ENCODE measurements at places on chromosomes 13 and 19.

DNA sequence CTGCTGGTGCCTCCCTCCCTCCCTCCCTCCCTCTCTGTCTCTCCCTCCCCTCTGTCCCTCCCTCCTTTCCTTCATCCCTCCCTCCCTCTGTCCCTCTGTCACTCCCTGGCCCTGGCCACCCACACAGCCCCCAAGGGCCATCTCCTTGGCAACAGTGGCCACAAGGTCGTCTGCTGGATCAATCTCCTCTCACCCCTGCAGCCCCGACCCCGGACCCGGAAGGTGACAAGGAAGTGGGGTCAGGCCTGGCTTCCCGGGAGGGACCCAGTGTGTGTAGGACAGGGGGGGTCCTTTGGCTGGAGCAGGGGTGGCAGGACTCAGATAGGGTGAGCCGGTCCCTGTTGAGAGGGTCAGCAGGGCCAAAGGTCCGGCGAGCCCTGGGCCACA, 21.9 kb upstream of the TCF3 start:
- no peak for DNase-seq

GRCh38 chr19:49639401-49640112, 386 bp downstream of the RRAS start:
- no peak for DNase-seq

- no peak for DNase-seq
Observed at GRCh38 chr19:16893686-16893989, 4.8 kb downstream of the F2RL3 start.

DNA sequence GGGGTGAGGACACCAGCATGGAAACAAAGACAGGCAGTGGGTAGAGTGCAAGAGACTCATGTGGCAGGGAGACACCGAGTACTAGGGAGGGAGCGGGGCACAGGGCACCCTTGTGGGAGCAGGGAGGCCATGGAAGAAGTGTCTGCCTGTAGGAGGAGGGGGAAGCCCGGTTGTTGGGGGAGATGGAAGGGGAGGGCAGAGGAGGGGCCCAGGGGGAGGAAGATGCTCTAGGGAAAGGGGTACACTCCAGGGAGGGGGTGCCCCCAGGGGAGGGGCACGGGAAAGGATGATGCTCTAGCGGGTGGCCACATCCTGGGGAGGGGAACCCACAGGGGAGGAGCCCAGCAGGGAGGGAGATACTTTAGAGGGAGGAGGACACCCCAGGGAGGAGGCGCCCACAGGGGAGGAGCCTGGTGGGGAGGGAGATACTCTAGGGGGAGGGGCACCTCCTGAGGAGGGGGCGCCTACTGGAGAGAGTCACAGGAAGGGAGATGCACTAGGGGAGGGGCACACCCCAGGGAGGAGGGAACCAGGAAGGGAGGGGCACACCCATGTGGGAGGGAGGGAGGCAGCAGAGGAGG, 24.9 kb downstream of the CPAMD8 start:
- no peak for DNase-seq

DNA sequence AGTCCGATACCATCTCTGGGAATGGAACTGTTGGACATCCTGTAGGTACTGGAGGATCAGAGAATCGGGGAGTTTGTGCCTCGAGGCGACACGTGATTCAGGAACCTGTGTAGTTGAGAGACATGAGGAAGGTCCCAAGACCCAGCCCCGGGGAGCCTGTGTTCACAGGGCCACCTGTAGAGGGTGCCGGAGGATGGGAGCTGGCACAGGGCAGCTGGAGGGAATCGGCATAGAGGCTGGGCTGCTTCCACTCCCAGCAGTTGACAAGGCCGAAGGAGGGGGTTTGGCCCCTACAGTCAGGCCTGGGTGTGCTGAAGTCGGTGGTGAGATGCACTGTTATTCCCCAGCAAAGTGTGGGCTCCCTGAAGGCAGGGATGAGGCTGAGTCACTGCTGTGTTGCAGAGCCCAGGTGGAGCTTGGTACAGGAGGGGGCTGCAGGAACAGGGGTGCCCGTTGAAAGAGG, 2.5 kb upstream of the ISYNA1 start:
- DNase-seq, result peak; percentile 46

DNA sequence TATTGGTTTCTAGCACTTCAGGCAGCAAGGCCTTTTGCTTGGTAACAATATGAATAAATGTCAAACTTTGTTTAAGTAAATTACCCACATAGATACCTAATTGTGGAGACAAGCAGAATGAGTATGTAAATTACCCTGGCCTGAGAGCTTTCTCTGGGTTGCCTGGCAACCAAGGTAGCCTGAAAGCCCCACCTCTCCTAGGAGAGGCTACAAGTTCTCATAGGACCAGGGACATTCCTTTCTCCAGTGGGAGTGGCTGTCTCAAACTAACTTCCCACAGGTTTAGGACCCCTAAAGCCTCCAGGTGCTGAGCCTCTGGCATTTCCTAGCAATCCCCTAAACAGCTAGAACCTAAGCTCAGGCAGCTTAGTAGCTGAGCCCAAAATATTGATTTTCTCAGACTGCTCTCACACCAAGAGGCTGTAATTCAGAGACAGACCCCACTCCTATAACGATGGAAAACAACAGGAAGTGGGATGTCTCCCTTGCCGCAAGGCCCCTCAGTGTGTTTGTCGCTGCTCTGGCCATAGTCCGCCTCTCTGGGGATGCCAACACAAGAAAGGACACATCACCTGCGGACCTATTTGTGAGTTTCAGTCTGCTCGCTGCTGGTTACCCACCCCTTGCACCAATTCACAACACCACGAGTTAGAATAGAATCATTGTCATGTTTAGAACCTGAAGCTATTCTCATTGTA, 207.3 kb downstream of the DLEU7 start:
- no peak for DNase-seq

DNA sequence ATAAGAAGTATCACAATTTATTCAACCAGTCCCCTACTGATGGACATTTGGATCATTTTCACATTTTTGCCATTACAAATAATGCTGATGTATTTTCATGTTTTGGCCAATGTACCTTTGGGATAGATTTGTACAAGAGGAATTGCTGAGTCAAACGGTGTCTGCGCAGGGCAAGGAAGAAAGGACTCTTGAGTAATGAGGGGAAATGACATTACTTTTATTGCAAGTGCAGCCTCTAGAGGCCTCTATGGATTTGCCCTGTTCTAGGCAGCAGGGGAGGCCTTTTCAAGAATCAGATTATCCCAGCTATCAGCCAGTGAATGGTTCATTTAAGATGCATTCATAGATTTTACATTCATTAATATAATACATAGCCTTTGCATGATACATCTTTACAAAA, 32.9 kb upstream of the GTF3A start:
- DNase-seq, result no peak

GRCh38 chr19:53294786-53295441, 27.4 kb upstream of the VN1R4 start:
- DNase-seq, result no peak

- DNase-seq, result no peak
Observed at GRCh38 chr13:21074546-21074945, 13.2 kb upstream of the LATS2 start.

GRCh38 chr13:98570929-98571372, 6.0 kb downstream of the STK24 start:
- no peak for DNase-seq

GRCh38 chr19:1169411-1169791, 4.7 kb downstream of the SBNO2 start:
- DNase-seq, result peak; percentile 33

GRCh38 chr19:3959766-3960131, 11.2 kb downstream of the DAPK3 start:
- no peak for DNase-seq

GRCh38 chr13:45784755-45785675, 66.5 kb downstream of the SIAH3 start:
- no peak for DNase-seq

GRCh38 chr19:43596842-43597461, 557 bp downstream of the ZNF576 start:
- peak; percentile 63 for DNase-seq

DNA sequence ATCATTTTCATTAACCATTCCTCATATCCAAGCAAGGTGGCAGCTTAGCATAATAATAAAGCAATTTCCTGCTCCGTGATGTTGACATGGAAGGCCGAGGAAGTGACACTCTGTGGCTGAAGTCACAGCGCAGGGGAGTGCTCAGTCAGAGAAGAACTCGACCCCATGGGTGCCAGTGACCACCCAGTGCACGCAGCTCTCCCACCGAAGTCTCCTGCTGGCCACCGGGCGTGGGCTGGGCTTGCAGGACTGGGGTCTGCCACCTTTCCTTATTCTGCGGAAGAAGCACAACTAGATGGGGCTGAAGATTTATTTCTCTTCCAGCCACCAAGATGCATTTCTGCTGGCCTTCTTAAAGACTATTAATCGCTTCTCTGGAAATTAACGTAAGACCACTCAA, 132.1 kb upstream of the SPACA7 start:
- no peak for DNase-seq

DNA sequence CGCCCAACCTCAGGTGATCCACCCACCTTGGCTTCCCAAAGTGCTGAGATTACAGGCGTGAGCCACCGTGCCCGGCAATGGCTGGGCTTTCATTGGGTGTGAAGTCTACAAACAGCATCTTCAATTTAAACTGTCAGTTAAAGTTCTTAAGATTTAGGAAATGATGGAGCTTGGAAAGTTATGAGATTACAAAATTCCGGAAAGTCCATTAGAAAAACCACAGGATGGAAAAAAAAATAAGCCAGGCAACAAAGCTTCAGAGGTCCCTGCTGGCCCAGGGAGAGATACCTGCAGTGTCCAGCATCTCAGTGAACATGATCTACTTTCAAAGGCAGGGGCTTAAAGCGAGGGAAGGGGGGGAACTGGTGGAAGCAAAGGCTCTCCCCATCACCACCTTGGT, 4.6 kb upstream of the ZNF587B start:
- DNase-seq, result no peak

- DNase-seq, result no peak
Observed at GRCh38 chr13:88246239-88246638, 575.1 kb downstream of the SLITRK5 start.

DNA sequence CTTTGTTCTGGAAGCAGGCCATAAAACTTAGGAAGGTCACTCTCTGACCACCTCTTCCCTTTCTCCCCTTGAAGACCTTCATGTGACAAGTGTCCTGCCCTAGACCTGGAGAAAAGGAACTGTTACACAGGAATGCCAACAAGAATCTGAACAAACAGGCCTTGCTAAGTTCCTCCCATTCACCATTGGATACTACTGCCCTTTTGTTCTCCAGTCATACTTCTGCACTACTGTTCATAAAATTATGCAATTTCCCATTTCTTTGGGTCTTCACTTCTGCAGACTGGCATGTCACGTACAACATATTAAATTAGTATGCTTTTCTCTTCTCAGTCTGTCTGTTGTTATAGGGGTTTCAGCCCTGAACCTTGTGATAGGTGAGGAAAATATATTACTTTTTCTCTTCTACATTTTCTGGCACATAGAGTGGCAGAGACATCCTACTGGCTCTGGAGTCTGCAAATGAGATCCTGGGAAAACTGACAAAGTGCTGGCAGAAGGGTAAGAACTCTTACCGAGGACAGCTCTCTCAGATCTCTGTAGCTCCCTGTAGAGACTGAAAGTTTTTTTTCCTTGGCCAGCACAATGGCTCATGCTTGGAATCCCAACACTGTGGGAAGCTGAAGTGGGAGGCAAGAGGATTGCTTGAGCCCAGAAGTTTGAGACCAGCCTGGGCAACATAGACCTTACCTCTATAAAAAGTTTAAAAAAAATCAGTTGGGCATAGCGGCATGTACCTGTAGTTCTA, 87.6 kb upstream of the SPRY2 start:
- DNase-seq, result no peak
